ENCODE measurements at places on chromosomes 12 and 14.

- peak; percentile 17 for DNase-seq
Observed at GRCh38 chr12:21296751-21297406, 37.8 kb downstream of the SLCO1A2 start.

- no peak for DNase-seq
Observed at GRCh38 chr14:86794689-86795088, 1198.3 kb downstream of the GALC start.

- DNase-seq = no peak
Observed at GRCh38 chr14:77682158-77682553, 25.7 kb downstream of the ALKBH1 start.

- no peak for DNase-seq
Observed at GRCh38 chr14:72567226-72567625, 326.7 kb downstream of the DPF3 start.

GRCh38 chr12:130331146-130331545 is 6.5 kb upstream of the PIWIL1 start:
- no peak for DNase-seq

DNA sequence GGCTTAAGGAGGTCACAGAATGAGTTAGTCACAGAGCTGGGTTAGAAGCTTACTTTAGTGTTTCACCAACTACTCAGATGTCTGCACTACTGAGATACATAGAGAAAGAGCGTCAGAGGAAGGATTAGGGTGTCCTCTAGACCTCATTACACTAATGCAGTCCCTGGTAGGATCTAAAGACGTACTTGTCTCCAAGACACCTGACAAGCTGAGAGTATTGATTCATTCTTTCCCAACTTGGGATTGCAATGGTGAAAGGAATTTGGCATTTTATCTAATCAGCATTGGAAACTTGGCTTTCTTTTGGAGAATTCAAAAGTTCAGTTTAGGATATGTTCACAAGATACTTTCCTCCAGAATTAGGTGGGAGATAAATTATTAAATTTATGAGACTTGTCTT is 402.1 kb downstream of the ZFP36L1 start:
- DNase-seq = no peak

- DNase-seq = peak; percentile 23
Observed at GRCh38 chr12:52202361-52203078, 10.7 kb upstream of the KRT80 start.

- DNase-seq = no peak
Observed at GRCh38 chr14:93303659-93304058, 29.2 kb downstream of the BTBD7 start.

- no peak for DNase-seq
Observed at GRCh38 chr14:25056688-25057078, 6.7 kb upstream of the STXBP6 start.

- DNase-seq = no peak
Observed at GRCh38 chr12:101116911-101117310, 93.1 kb downstream of the SLC5A8 start.

- no peak for DNase-seq
Observed at GRCh38 chr14:32403688-32404087, 74.6 kb downstream of the AKAP6 start.

GRCh38 chr12:5022465-5023061 is 21.1 kb upstream of the KCNA5 start:
- peak; percentile 52 for DNase-seq

DNA sequence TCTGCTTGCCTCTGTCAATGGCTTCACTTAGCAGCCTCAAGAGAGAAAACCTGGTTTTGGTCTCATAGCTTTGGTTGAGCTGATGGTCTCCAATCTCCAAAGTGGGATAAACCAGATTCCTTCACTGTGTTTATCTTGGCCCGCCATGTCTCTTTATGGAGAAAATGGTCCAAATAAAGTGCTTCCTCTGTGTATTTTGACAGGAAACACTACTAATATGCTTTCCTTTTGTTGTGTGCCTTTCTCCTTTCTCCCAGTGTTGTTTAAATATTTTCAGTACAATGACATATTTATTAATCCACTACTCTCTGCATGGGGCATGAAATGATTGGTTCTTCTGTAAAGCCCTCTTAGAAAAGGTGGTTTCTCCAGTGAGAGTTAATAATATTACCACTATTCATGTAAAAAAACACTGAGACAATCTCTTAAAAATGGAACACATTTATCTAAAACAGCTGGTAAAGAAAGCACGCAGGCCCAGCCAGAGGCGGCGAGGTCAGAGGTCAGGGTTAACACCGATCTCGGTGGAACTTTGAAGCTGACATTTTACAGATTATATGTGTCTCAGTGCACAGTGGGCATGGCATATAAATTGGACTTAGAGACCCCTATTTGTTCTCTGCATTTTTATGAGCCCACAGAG is 24.2 kb downstream of the TMEM30B start:
- no peak for DNase-seq

DNA sequence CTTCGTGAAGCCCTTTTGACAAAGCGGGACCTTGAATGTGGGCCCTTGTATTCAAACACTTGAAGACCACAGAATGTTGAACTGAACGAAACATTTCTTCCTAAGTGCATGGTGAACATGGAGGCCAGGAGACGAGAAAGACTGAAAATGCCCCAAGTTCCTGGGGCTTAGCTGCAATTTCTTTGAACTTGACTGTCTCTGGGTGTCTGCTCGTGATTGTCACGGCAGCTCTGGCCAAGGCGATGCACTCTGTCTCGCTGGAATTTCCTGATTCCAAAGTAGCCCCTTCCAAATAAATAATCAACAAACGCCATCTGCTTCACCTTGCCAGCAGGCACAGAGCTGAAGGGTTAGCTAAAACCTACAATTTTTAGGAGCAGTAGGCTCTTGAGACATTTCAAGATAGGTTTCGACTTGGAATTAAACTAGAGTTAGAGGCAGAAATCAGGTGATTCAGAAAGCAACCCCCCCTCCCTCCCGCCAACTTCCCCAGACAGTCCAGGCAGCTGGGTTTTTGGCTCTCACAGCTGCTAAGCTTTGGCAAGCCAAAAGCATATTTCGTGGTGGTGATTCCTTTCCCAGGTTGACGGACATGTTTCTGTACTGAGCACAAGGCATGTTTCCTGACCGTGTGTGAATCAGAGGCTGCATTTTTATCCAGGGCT is 13.5 kb upstream of the IRF2BPL start:
- DNase-seq = peak; percentile 74

GRCh38 chr14:104650981-104651875 is 38.2 kb upstream of the INF2 start:
- no peak for DNase-seq

DNA sequence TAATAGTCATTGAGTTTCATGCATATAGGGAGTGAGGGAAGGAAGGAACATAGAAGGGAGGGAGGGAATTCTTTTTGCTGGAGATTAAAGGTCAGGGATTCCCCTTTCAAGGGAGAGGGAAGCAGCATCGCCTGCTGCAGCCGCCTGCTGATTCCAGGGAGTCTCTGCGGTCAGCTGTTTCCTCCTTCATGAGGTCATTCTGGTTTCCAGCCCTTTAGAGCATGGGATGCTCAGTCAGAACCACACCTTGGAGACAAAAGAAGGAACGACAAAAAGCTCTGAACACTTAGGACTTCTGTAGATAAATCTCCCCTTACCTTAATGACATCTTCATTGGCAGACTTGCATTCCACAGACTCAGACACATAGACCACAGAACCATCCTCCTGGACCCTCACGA is 923.0 kb upstream of the TMEM132C start:
- no peak for DNase-seq

DNA sequence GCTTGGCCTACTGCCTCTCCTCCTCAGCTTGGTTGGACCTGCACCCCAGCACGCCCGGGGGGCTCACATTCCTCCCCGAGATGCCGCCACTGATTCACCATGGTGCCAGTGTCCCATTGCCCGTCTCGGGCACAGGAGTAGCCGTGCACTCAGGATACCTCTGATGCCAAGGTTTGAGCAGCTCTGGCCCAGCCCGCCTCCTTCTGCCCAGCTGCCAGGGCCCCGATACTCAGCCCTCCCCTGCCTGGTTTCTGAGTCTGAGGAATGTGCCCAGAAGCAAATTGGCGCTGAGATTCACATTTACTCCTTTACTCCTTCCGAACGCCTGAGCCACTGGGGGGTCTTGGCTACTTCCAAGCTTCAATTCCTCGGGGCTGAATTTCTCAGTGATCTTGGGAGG is 63.5 kb downstream of the NINJ2 start:
- no peak for DNase-seq

DNA sequence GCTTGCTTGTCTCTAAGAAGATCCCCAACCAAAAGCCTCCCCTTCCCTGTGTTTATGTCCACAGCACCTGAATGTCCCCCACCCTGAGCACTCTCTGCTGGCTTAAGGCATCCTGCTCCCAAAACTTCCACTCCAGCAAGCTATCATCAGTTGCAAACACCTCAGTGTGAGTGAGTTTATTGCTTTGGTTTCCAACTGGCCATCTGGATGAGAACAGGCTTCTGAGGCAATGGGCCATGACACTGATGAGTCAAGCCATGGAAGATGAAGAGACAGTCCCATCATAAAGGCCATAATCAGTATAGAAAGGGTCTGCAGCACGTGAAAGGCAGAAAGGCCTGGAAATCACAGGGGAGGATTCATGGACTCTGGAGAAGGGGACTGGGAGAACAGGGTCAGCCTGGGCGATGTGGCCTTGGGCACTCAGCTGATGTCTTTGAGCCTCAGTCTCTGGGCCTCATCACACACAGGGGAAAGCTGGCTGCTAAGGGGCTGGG is 12.8 kb downstream of the CMKLR1 start:
- no peak for DNase-seq

- DNase-seq = no peak
Observed at GRCh38 chr12:92277795-92278194, 132.1 kb upstream of the BTG1 start.

DNA sequence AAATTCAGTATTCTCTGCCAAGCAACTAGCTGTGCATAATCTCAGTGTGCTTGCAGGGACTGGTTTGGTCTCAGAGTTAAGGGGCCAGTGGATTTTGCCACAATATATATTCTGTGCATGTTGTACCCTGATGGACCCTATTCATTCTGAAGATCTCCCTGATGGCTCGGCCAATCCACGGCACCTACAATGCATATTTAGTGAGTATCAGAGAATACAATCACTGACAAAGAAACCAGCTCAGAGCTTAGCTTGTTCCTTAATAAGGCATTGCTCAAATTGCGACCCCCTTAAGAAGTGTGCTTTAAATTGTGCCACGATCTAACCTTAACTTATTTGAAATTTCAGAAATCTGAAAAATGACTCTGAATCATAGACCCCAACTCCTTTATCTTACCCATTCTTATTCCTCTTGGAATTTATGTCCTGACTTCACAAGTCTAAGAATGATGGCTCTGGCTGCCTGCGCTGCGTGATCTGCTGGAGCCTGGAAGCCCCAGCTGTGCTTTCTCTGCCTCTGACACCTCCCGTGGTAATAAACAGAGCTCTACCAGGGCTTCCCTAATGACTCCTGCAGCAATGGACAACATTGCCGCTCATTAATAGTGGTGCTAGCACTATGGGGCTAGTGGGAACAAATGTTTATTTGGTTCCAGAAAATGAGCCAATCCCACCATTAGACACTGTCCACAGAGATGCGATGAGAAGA is 9.0 kb upstream of the DCAF4 start:
- no peak for DNase-seq

DNA sequence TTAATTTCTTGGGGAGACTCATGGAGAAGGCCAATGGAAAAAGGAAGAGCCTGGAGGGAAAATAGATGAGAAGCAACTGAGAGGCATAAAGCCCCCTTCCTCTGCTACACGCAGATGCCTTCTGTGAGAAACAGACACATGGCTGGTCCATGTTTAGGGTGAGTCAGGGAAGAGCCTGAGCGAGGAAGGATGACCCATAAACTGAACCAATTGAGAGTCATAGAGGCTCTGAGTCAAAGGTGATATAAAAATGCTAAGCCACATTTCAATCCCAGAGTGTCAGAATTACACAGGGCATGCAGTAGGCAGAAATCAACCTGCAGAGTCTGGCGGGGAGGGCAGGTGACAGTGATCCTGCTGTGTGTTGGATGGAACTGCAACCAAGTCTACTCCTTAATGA is 30.1 kb upstream of the NEDD1 start:
- no peak for DNase-seq

GRCh38 chr12:63802012-63802608 is 22.4 kb downstream of the RXYLT1 start:
- DNase-seq = peak; percentile 10

DNA sequence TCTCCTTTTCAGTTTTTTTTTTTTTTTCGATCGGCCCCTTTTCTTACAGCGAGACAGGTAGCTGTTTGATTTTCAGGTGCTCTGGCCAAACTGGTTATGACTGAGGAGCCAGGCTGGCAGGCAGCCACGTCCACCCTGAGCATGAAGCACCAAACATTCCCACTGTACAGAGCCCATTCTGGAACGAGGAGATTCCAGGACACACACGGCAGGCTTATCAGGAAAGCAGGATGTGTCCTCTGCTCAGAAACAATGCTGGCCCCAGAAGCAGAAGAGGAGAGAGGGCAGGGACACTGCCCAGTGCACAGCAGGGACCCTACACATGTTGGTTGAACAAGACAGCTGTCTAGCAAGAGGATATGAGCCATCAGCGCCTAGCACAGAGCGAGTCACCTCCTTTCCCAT is 3.7 kb upstream of the KRT2 start:
- DNase-seq = no peak

DNA sequence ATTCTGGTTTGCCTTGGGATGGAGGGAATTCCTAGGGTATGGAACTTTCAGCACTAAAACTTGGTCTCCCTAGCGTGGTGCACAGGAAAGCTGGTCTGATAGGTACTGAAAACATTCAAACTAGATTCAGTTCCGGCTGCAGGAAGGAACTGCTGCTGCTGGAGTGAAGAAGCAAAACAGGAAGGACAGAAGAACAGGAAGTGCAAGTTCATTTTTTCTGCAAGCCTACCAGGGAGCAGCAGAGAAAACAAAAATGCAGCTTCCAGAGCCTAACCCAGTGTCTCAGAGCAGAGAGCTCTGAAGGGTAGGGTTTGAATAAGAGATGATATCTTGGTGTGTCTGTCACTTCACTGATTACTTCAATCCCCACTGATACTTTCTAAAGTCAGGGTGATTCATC is 165.2 kb downstream of the VRK1 start:
- DNase-seq = peak; percentile 40

DNA sequence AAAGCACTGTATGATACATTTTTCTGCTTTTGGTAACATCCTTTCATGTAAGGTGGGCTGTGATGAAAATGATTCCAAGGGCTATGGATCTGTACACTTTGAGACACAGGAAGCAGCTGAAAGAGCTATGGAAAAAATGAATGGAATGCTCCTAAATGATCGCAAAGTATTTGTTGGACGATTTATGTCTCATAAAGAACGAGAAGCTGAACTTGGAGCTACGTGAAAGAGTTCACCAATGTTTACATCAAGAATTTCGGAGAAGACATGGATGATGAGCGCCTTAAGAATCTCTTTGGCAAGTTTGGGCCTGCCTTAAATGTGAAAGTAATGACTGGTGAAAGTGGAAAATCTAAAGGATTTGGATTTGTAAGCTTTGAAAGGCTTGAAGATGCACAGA is 22.1 kb upstream of the SRGAP1 start:
- DNase-seq = no peak

- no peak for DNase-seq
Observed at GRCh38 chr14:93185349-93185720, 218 bp downstream of the LYSET start.

GRCh38 chr12:132056320-132056719 is 87.8 kb downstream of the DDX51 start:
- no peak for DNase-seq
